ENCODE measurements at places on chromosomes 7 and 10. TPM values are rescaled to one million over a fixed set of nuclear protein-coding genes. Genes with fewer than 3 reads are reported as not detected.

The FRMPD2 gene
- 0.11 TPM for total RNA-seq

The CYP2C8 gene
- total RNA-seq: 0.22 TPM

The PDK4 gene
- total RNA-seq: 374 TPM

DNA sequence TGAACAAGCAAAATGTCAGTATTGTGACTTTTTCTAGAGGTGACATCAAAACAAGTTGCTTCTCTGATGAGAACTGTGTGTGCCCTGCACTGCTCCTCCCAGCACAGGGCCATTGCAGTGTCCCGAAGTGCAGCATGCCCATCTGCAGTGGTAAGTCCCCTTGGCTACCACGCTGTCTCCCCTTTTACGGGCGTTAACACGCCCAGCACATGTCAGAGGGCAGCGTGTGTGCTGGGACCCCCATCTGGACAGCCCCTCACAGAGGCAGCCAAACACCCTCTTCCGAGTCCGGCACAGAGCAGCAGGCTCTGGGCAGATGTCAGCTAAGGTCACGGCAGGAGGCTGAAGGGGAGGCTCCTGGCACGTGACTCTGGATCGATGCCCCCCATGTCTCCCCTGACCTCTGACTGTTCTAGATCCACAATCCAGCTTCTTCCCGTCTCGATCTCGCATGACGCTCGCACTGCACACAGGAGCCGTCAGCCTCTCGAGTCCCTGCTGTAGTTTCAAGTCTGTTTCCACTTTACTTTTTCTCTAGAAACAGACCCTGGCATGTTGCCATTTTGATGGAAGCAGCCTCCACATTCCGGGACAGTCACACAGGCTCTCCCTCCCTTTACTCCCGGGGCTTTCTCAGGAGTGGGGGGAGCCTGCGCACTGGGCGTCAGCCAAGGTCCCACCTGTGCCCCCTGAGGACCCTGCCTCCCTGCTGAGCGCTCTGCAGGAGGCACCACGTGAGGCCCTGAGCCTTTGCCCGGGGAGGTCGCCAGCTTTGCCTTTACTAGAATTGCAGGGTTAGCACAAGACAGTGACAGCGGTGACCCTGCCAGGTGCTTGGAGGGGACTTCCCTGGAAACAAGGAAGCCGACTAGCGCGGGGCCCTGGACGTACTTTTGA is 133.8 kb downstream of the TCERG1L start:
- no peak for DNase-seq

The ALOX5 gene
- total RNA-seq: 4.7 TPM

The FKBP6 gene
- not detected for total RNA-seq

DNA sequence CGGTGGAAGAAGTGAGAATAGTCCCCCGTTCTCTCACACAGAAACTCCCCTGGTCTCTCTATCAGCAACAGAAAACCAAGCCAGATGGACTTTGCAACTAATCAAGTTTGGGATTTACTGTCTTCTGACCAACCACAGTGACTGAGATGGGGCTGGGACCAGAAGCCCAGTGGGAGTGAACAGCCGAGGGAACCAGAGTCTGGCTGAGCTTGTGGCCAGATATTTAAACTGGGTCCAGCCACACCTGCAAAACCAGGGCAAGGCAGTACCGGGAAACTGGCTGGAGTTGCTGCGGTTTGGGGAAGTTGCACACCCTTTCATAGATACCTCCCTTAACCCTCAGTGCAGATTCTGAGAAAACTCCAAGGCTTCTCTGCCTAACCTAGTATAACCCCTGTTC is 6.0 kb downstream of the GSTK1 start:
- no peak for DNase-seq

- DNase-seq: no peak
These were observed 733 bp downstream of the HIBADH start for GRCh38 chr7:27661811-27662489.

DNA sequence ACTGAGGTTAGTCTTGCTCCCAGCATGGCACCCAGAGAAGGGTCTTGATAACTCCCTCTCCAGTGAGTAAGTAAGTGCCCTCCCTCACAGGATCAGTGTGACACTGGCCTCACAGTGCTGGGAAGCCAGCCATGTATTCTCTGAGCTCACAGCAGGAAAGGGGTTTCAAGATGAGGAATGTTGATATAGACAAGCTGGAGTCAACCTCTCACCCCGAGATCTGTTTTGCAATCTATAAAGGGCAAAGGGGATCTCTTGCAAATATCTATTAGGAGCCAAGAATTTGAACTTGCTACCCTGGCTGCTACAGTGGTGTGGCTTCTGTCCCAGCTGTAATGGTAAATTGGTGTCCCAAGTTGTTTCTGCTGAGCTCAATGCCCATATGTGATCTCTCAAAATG is 70.2 kb upstream of the ADAM12 start:
- no peak for DNase-seq
